ENCODE measurements at places on chromosomes 13 and 19.

DNA sequence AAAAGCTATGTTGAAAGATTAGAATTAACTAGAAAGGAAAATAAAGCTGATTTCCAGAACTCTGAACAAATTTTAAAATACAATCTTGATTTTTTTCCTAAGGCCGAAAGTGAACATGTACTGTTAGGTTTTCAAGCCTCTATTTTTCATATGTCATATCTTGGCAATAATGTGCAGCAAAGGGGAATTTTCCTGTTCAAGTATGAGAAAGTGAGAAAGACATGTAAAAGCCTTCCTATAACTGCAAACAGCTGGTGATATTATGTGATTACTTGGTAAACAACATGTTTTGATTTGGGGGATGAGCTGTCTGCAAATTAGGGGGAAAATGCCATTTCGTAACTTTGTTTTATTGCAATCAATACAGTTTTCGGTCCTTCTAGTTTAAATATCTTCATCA, 4.0 kb upstream of the KLF12 start:
- DNase-seq = no peak

DNA sequence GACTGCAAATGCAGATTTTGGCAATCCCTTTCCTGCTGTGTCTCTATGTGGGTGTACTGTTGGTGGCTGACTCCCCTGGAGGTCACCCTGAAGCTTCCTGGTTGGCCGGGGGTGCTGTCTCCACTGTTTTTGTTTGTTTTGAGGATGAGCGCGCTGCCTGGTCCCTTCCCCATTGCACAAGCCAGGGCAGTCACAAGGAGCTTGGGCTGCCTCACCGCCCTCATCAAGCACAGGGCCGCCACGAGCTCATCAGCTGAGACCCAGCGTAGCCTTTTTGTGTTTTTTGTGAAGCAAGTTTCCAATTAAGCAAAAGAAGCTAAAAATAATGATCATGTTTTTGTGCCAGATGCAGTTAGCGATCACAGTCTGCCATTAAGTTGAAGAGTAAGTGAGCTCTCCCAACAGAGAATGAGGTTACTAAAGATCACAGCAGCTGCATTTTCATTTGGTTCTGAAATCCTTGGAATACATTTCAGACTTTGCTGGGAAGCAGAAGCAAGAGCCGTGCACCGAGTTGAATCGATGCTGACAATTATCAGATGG, 57.8 kb downstream of the GGACT start:
- DNase-seq = no peak

DNA sequence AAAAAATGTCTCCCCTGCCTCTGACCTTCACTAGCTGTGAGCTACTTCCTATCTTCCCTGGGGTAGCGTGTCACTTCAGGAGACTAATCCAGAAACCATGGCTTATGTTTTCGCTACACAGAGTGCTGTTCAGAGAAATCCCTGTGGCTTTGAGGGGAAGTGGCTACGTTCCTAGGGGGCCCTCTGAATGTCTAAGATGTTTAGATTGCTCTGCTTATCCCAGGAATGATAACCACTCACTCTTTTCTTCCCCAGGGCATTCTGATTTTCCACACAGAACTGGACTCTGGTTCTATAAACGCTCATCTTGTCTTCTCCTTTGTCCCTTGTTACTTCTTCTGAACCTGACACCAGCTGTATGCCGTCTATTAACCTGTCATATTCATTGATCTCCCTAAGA, 572.5 kb downstream of the OLFM4 start:
- no peak for DNase-seq

GRCh38 chr19:49362048-49362928, at the start of gene TEAD2:
Gene TEAD2 (minus strand): TSS chr19:49362416. CDS start chr19:49360075, 2,341 bp downstream.
- DNase-seq = no peak

GRCh38 chr19:48396824-48397176, 3.3 kb downstream of the GRIN2D start:
- DNase-seq = no peak

GRCh38 chr13:31477961-31478360, 261.4 kb upstream of the RXFP2 start:
- DNase-seq = no peak

DNA sequence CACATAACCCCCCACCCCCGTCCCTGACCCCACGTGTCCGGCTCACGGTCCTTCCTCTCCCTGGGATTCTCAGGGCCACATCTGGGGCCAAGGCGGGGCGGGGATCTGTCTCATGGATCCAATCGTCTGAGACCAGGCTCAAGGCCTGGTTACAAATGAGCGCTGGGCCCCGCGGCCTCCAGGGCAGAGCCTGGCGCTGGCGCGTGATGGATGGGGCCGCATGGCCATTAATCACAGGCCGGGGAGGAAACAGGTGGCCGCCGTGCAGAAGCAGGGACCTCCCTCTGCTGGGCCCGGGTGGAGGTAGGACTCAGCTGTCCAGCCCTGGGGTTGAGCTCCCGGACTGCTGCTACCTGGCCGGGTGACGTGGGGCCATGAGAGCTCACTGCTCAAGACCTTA, 5.8 kb upstream of the TLE5 start:
- no peak for DNase-seq

GRCh38 chr19:43778651-43779050, 2.1 kb downstream of the KCNN4 start:
- no peak for DNase-seq

- no peak for DNase-seq
Measured at GRCh38 chr13:75657111-75657510, 21.0 kb downstream of the LMO7 start.

GRCh38 chr13:110199046-110199831, 107.7 kb downstream of the COL4A1 start:
- DNase-seq = no peak

- no peak for DNase-seq
Measured at GRCh38 chr19:54298357-54299125, 14.4 kb downstream of the LILRA5 start.

DNA sequence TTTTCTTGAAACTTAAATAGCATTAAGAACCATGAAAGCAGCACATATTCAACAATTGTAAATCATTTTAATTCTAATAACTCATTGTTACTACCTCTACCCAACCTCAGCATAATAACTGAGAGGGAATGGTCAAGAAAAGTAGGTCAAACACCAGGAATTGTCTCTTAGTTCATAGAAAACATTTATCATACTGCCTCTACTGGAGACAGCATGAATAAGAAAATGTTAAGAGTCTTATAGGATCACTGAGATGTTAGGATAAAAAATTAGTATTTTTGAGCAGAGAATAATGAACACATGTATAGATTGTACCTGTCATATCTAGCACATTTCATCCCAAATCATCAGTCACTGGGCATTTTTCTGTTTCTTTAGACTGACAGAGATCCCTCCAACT, 515.3 kb downstream of the PCDH9 start:
- no peak for DNase-seq

- DNase-seq = peak; percentile 46
Measured at GRCh38 chr13:108227651-108228272, 9.6 kb downstream of the ABHD13 start.

- no peak for DNase-seq
Measured at GRCh38 chr13:100160450-100160849, 71.6 kb downstream of the PCCA start.

GRCh38 chr19:48510421-48511268, 990 bp downstream of the LMTK3 start:
- DNase-seq = peak; percentile 77

DNA sequence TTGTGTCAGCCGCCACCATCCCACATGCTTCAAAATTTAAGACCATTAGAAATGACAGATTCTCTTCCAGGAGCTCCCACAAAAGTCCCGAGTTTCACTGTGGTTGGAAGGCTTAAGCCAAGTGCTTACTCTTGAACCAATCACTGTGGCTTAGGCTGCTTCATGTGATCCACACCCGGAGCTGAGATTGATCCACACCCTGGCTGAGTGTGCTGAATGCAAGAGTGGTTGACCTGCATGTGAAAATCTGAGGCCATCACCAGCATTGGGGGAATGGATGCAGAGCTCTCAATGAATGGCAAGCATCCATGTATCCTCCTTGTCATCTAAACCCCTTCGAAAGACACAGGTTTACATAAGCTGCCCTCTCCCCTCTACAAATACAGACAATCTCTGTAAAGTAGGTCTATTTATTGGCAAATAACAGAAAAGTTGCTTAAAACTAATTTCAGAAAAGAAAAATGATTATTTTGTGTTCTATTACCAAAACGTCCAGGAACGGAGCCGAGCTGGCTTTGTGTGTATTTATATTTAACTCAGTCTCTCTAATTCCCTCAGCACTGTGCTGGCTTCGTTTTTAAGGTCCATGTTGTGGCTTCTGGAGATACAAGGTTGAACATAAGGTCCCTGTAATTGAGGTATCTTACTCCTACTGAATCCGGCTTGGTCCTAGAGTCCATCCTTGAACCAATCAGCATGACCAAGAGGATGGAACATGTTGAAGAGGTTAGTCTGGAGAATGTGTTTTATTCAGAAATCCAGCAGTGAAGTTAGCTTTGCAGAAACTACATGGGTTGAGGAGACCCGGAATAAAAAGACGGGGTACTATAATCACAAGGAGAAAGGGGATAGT, 332.4 kb downstream of the LIG4 start:
- DNase-seq = no peak

GRCh38 chr13:67408798-67409197, 178.7 kb upstream of the PCDH9 start:
- DNase-seq = no peak

- no peak for DNase-seq
Measured at GRCh38 chr19:40178756-40179155, 12.5 kb upstream of the MAP3K10 start.

DNA sequence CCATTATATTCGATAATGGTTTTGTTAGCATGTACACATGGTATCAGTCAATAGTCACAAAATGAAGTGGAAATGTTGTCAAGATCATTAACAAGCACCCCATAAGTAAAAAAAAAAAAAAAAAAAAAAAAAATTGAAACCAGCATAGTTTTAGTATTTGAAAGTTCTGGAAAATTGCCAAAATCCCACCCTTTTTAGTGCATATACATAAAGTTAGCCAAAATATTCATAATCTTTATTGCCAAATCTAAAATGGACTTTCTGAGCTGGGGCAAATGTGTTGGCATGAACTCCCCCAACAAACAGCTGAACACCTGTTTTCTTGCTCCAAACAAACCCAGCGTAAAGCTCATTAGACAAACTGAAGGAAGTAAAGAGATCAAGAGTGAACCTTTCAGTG, 73.9 kb downstream of the MZT1 start:
- DNase-seq = no peak

DNA sequence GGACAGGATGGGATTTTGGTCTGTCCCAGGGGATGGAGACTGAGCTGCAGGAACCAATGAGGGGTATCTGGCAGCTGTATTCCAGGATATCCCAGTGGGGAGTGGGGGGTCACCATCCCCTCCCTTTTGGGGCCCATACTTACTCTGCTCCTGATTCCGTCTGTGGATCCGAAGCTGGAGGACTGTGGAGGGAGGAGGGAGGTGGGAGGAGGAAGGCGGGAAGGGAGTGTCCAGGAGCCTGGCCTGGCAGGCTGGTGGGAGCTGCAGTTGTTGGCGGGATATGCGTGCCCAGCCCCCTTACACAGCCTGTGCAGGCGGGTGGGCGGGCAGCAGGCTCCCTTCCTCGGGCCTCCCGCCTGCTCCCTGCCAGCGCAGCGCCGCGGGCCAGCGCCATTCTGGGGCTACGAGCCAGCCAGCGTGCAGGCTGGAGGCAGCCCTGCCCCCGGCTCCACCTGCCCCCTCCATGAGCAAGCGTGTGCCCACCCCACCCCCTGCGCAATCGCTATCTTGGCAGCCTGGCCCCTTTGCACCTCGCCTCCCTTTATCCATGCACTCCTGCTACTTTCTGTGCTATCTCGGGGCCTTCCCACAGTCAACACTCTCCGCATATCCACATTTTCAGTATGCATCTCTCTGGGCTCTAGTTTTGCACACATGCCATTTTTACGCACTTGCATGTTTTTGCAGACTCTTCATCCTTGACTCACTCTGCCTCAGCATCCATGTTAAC, 2.8 kb downstream of the MAMSTR start:
- DNase-seq = no peak

GRCh38 chr19:49468746-49469447, 5.1 kb upstream of the FLT3LG start:
- peak; percentile 98 for DNase-seq

GRCh38 chr19:48638831-48639381, 1.7 kb upstream of the DBP start:
- DNase-seq = no peak

- no peak for DNase-seq
Measured at GRCh38 chr19:6576869-6577475, 14.0 kb downstream of the CD70 start.

DNA sequence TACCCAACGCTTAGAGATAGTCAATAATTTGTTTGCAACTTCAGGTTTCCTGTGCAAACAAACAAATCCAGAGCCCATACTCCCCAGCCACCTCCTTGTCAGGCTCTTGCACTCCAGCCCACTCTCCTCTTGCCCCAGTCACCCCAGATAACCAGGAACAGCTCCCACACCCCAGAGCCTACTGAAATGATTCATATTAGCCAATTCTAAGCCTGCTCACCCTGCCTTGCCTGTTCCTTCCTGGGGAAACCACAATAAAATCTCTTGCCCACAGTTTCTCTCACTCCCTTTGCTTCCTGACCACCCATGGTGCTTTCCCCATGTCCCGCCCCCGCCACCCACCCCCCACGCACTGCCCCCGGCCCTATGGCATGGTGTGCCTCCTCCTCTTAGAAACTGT, 3.8 kb upstream of the ACTL9 start:
- peak; percentile 42 for DNase-seq

GRCh38 chr13:80341756-80342370, 937 bp upstream of the SPRY2 start:
- DNase-seq = no peak

- DNase-seq = no peak
Measured at GRCh38 chr13:51269039-51269438, 46.8 kb downstream of the FAM124A start.

DNA sequence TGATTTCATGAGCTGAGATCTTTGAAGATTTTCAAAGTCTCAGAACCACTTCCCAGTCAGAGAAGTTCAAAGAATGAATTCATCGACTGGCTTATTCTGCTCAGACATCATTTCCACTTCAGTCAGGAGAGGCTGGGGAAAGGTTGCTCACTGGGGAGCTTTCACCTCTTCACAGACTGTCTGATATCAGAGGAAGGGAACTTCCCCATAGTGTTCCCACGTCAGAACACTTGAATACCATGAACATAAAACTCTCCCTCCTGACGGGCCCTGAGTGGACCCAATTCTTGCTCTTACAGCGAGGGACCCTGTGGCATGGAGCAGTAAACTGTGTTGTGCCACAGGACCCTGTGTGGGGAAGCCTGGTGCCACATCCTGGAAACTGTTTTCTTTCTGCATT, 492.6 kb downstream of the COG6 start:
- DNase-seq = peak; percentile 54

- DNase-seq = no peak
Measured at GRCh38 chr19:48687776-48688175, 8.0 kb upstream of the FUT2 start.

Data from CD4-positive, alpha-beta memory T cell (primary cell).